ENCODE measurements at places on chromosomes 7 and 10.
A peak's percentile ranks its signal among the peaks of the same experiment; 100 is the strongest.

GRCh38 chr7:112144284-112145059 is 61.7 kb downstream of the DOCK4 start:
- DNase-seq, result no peak

- DNase-seq, result no peak
These were observed 4.1 kb downstream of the PRKAG2 start for GRCh38 chr7:151872531-151873401.

DNA sequence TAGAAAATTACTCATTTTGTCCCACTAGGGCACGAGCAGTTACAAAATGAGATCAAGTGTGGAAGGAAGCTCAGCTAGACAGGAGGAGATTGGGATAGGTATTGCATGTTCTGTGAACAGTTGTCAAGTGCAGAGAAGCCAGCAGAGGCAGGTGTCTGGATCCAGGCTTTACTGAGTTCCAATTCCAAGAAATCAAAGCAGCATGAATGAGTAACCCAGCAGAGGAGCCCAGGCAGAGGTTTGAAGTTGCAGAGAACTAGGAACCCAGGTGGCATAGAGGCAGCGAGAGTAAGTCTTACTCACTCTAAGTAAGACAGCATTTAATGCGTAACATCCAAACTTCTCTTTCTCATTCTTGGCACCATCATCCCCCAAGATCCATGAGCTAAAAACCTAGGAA is 11.8 kb downstream of the MRC1 start:
- no peak for DNase-seq

DNA sequence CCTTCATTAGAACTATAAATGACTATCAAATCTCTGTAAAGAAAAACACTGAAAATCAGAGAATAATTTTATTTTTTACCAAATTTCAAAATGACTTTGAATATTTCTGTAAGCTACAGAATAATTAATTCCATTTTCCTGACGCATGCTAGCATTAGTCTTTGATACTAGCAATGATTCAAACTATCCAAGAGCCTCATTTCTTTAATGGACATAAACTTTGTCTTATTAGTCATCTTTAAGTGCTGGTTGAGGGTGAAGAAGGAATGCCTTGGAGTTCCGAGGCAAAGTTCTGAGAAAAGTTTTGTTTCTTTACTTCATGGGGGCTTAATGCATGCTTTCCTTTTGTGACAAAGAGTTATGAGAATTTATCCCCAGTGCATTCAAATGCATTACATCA is 137.3 kb downstream of the AGMO start:
- DNase-seq, result no peak

GRCh38 chr10:132975831-132976682 is 33.7 kb upstream of the CFAP46 start:
- DNase-seq, result no peak

GRCh38 chr7:4001742-4002141 is 680.4 kb upstream of the FOXK1 start:
- DNase-seq, result no peak

- DNase-seq, result no peak
These were observed 53.9 kb downstream of the VCL start for GRCh38 chr10:74051736-74052342.

DNA sequence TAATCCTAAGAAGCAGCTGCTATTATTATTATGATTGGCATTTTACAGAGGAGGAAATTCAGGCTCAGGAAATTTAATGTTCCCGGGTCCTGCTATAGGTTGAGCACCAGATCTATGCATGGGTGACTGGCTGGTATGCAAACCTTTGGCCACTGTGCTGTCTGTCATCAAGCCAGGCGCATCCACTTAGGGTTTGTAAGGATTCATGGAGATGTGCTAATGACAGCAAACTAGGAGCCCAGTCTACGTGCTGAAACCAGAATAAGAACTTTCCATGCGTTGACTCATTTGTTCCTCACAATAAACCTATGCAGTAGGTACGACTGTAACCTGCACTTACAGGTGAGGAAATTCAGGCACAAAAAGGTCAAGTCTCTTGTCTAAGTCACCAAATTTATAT is 64.5 kb upstream of the ZMIZ1 start:
- no peak for DNase-seq

DNA sequence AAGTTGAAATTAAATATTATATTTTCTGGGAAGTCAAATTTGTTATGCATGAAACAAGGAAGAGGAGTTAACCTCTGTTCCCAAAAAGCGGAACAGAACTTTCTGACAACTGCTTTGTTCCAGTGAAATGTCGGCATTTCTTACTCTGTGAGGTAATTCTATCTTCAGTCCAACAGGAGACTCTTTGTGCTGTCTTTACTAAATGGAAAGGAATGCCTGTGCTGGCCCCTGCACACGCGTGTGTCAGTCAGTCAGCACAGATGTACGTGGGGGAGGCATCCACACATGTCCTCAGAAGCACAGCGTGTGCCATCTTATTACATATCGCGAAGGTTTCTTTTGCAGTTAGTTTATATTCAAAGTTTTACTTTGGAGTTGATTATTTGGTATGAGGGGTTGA is 37.5 kb downstream of the NET1 start:
- no peak for DNase-seq

GRCh38 chr10:44047361-44047760 is 337.5 kb downstream of the CXCL12 start:
- no peak for DNase-seq

DNA sequence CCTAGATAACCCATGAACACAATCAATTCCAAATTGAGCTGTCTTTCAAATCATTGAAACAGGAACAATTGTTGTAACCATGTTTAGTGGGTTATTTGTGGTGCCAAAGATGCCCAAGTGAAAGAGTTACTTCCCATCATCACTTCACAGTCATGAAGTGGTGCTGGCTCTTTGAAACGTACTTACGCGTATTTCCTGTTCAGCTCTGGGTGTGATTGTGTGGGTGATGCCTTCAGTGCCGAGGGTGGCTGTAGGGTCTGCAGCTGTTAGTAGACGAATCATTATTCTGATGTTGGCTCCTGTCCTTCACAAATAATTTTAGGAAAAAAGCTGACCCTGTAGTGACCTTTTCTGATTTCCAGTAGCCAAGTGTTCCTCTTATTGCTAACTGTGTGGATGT is 323.1 kb upstream of the KIAA1217 start:
- no peak for DNase-seq

DNA sequence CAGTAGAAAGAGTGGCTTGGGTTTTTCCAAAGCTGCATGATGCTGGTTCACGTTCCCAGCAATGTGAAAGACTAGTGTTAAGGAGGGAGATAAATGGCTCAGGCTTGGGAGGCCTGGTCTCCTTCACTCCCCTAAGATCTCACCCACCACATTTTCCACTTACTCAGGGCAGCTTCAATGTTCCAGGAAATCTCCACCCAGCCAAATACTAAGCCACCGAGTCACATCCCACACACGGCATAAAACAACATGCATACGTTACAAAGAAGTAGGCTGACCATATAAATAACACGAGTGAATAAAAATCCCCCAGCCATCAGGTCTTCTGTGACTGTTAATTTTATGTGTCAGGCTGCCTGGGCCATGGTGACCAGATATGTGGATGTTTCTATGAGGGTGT is 303.5 kb downstream of the SFMBT2 start:
- DNase-seq, result no peak

DNA sequence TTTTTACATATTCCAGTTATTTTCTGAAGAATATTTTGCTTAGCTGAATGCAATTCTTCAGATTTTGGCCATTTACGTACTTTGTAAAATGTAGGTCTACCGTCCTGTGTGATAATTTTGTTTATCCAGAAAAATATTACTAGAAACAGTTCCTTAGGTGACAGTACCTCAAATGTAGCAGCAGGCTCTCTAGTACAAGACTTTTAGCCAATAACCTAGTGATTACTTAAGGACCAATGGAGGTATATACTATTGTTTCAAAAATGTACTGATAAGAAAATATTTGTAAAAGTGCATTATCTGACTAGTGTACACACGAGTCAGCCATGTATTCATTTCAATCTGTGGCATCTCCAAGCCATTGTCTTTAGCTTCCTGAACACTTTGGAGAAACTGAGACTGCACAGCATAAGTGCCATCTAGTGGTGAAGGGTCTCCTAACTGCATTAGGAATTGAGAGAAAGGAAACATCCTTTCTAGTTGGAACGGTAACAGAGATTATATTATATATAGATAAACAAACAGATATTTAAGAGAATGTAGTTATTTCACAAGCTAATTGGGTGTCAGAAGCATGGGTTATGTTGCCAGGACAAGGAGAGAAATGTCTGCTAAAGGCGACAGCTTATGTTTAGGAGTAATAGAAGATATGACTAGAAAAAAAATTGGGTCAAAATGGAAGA is 23.7 kb downstream of the RTKN2 start:
- peak; percentile 88 for DNase-seq

GRCh38 chr10:50395851-50396250 is 144.5 kb upstream of the ASAH2 start:
- no peak for DNase-seq

DNA sequence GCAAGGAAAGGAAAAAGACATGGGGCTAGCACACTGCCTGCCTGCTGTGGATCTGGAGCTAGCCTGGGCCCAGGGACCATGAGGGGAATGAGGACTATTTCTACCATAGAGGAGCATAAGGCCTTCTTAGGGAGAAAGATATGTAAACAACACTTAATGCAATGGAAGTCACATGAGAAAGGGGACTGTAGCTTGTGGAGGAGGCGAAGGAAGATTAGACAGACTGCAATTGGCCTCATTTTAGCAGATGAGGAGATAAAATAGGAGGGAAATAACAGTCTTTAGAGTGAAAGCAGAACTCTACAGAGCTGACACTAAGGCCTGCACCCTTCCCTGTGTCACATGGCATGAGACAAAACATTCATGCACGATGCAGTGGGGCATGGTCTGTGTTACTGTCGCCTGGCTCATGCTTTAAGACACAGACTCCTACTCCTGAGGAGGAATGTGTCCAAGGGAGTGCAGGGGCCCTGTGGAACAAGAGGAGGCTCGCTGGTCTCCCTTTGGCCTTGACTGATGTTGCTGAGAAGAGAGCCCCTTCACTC is 829.3 kb upstream of the IGFBP3 start:
- no peak for DNase-seq

- no peak for DNase-seq
These were observed 135.2 kb downstream of the INHBA start for GRCh38 chr7:41567731-41568114.

DNA sequence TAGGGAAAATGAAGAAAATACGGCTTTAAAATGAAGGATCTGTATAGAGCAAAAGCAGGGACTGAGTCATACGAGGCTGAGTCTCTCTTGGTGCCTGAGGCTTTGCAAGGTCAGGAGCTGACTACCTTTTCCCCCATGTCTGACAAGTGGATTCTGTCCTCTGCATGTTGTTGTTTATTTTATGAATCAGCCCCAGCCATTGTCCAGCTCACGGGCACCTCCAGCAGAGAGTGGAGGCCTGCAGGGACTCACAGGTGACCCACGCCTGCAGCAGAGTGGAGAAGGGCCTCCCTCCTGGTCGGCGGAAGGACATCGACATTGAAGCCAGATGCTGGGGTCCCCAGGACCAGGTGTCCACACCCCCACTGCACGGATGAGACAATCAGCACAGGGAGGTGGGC is 233.9 kb downstream of the WDR37 start:
- DNase-seq, result no peak

DNA sequence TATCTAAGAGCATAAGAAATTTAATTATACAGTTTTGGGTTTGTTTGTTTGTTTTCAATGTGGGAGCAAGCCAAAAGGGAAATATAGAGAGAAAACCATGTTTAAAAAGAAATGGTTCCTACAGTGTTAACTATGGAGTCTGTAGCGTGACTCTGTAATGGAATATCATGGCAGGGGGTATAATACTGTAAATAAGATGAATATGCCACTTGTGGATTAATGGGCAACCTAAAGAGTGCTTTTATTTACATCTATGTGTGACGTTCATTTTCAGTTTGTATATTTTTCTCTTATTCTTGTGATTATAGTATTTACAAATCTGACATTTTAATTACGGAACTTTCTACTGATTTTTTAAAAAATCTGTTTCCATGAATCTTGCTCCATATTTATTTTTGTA is 95.9 kb downstream of the POLL start:
- DNase-seq, result no peak
